ENCODE measurements at places on chromosomes 2 and 18.

DNA sequence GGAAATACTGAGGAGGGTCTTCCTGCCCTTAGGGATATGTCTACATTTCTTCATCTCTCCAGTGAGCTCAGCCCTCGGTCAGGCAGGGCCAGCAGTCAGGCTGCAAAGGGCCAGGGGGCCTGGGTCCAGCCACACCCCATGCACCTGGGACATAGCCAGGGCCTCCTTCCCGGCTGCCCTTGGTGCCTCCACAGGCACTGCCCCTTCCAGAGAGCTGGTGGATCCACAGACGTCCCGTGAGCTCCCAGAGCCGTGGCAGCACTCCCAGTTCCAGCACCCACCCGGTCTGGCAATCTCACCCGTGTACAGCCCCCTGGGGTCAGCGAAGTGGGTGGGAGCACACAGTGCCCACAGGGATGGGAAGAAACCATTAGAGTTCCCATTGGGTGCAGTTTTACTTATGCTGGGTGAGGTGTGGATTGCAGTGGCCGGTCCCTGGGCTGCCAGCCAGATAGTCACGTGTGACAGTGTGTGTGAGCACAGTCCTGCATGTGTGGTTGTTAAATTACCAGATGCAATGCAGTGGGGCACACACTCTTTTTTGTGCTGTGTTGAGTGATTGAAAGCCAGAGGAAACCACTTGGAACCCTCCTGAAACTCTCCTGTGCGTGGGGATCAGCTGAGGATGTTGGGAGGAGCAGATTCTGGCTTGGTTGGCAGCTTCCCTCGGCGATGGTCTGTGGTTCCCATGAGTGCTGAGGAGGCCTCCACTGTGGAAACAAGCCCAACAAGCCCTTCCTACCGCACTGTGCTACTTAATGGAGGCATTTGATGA lies 131.0 kb downstream of the SNTG2 start:
- DNase-seq = no peak

DNA sequence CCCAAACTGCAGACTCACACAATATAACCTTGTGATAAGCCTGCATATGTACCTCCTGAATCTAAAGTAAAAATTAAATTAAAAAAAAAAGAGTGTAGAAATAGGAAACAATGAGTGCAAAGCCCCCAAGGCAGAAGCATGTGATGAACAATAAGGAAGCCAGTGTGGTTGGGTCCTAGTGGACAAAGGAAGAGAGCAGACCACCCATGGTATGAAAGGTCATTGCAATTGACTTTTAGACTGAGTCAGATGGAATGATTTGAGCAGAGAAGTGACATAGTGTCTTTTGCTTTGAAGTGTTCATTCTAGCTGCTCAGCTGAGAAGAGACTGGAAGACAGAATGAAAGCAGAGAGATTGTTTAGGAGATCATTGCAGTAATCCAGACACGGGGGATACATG lies 417.1 kb downstream of the RAD51AP2 start:
- no peak for DNase-seq

GRCh38 chr18:68172842-68173549 lies 541.9 kb downstream of the TMX3 start:
- no peak for DNase-seq

DNA sequence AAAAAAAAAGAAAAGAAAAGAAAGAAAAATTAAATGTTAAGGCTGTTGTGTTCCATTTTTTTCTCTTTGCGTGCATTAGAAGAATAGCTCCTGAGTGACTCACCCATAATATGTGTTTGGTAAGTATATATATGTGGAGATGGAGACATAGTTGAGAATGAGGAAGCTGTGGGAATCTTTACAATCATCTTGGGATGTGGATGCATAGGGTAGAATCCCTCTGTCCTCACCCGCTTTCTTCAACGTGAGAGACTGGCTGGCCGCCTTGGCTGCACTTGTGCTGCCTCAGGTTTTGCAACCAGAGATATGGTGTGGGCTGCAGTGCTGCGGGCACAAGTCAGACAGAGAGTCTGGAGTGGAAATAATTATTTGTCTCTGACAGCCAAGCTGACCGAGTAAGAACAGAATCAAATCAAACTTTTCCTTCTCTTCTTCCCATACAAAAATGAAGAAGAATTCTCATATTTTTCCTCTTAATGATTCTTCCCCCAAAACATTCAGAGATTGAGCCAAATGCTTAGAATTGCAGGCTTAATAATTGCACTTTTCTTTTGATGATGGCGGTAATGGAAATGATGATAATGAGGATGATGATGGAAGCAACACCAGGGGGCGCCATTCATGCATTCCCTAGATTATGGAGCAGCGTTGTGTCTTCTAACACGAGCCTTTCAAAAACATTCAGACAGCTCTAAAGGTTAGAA lies 48.5 kb downstream of the SERPINB7 start:
- peak; percentile 26 for DNase-seq

- DNase-seq = no peak
These were observed 44.5 kb downstream of the MAPRE2 start for GRCh38 chr18:35085450-35086380.

GRCh38 chr2:157061799-157062198 lies 195.7 kb upstream of the GALNT5 start:
- no peak for DNase-seq

DNA sequence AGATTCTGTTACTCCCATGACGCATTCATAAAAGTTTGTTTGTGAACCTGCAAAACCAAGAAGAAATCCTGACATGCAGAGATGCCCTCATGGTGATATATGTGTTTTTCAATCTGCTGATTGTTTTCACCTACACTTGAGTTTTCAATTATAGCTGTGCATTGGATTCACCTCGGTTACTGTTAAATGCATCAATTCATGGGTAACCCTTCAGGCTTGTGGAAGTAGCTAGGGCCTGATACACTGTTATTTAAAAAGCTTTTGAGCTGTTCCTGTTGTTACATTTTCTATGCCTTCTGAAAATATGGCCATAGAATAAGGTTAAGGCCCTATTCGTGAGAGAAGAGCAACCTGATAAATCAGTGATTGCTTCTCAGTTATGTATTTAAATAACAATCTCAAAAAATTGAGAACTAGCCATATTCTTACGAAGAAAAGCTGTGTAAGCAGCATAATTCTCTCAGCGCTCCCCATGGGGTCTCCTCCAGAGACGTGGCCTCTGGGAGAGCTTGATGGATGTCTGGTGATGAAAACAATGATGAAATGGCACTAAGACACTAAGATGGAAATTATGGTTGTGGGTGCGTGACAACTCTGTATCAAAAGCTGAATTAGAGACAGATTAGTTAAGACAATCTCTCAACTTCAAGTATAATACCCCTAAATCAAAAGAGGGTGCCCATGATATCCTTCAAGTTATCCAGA lies 60.5 kb downstream of the RIT2 start:
- DNase-seq = no peak
